ENCODE measurements at places on chromosomes 4 and X.
A peak's percentile ranks its signal among the peaks of the same experiment; 100 is the strongest.

GRCh38 chr4:1246111-1246881 lies 2.6 kb downstream of the CTBP1 start:
- no peak for DNase-seq

DNA sequence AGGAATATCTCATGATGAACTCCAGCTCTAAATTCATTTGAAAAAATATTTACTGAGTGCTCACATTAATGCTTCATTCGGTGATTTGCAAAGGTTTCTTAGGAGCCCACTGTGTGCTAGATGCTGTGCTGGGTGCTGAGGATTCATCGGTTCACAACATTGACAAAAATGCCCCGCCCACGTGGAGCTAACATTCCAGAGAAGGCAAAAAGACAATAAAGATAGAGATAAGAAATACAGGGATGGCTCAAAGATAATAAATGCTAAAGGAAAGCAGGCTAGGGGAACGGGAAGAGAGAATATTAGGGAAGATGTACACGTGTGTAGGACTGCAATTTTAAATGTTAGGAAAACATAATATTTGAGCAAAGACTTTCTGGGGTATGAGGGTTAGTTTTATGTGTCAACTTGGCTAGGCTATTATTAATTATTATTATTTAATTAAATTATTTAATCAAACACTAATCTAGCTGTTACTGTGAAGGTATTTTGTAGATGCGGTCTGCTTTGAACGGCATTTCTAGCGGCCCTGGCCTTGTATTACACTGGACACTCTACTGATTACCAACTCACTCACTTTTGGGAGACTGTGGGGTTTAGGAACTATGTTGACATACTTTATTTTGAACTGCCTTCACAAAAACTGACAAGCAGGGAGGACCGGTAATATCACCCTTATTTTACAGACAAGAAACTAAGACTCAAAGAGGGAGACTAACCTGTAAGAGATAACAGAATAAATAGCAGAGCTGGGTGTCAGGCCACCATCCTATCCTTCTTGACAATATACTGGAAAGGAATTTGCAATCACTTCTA lies 61.9 kb upstream of the IRF2 start:
- DNase-seq: no peak

- no peak for DNase-seq
Measured at GRCh38 chr4:15413010-15413622, 14.7 kb upstream of the C1QTNF7 start.

DNA sequence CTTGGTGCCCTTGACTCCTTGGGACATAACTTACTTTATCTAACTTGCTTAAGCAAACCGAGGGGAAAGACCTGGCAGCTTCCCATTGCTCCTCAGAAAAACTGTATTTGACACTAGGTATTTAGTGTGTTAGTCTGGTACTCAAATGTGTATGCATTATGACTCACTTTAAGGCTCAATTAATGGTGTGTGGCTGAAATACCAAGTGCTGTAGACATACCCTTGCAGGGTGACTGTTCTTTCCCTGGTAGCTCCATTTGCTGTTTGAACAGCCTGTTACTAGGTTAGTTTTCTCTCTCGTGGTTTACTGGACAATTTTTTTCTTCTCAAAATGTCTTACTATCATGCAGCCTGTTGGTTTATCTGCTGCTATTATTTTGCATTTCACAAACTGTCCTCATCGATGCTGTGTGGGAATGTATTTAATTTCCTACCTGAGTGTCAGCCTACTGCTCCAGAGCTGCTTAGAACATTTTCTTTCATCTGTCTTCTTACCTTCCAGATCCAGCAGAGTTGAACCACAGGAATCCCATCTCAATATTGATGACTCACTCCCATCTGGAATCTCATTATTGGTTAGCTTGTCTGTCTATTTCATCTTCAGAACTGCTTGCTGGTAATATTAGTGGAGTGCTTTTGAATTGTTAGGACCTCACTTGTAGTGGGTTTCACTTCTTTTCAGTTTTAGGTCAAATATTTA lies 158.0 kb upstream of the FAT1 start:
- DNase-seq: no peak

- DNase-seq: no peak
Measured at GRCh38 chr4:30868111-30868895, 148.1 kb downstream of the PCDH7 start.

DNA sequence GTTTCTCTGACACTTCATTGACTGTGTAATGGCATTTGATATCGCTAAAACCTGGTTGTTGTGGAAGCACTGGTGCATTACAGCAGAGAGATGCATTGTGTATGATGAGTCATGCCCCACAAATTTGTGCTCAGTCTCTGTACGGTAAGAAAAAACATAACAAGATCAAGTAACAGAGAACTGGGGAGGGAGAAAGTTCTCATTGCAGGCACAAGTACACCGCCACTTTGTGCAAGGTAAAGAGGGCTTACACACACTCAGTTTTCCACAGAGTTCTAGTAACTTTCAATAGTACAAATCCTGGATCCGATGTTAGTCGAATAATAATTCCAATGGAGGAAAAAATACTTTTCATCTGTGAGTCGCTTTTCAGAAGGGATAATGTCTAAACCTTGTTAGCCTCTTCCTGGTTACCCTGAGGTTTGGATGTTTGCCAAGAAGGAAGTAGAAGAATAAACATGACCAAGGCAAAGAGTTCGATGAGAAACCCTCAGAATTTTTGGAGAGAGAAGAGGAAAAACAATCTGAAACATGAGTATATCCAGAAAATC lies 512.5 kb upstream of the SLIT2 start:
- peak; percentile 88 for DNase-seq

DNA sequence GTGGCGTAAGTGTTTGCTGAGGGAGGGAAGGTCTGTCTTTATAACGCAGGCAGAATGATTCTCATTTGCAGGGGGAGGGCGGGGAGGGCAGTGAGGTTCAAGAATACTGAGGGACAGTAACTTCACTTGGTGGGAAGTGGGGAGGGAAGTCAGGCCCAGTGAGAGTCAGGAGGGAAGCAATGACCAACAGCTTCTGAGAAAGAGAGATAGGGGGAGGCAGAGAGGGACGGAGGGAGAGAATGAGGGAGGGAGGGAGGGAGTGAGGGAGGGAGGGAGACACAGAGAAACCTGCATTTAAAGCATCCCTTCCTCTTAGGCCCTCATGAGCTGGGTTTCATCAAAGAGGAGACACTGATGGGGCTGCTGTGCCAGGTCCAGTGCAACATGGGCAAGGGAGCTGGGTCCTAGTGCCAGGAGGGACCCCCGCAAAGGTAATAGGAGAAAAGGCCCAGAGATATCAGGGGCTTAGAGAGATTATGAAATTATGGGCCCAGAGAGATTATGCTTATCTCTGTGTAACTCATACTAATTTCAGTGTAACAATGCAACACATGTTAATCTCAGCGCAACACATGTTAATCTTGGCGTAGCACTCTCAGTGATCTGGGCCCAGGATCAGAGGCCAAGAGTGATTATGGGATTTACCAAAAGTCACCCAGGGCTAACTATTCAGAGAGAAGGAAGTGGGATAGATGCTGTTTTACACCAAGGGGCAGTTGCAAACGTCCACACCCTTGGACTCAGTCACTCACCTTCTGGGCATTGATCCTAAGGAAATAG lies 112.1 kb downstream of the DRD5 start:
- DNase-seq: no peak

DNA sequence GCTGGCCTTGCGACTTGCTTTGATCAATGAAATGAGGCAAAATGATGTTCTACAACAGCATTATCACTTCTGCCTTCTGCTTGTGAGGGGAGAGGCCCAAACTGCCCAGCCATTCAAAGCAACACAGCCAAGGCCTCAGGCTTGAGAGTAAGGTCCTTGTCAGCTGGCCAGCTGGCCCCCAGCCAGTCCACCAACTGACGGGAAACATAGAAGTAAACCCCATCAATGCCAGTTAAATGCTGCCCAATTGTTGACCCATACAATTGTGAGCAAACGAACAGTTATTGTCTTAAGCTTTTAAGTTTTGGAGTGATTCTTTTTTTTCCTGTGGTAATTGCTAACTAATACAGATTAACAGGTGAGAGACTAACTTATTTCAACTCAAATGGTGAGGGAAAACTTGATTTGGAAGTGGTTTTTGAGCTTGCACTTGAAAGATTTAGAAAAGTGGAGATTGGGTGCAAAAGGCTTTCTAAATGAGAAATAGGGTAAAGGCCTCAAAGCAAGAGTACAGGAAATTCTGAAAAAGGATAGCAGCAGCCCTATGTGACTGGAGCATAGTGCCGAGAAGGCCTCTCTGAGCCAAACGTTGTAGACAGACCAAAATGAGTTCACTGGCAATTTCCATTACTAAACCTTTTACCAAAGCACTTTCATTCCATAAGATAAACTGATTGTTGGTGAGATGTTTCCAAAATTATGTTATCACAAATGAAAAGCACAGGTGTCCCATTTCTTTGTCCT lies 66.9 kb downstream of the ARHGEF38 start:
- DNase-seq: no peak

- no peak for DNase-seq
Measured at GRCh38 chrX:18793601-18794089, 86.2 kb downstream of the PPEF1 start.

DNA sequence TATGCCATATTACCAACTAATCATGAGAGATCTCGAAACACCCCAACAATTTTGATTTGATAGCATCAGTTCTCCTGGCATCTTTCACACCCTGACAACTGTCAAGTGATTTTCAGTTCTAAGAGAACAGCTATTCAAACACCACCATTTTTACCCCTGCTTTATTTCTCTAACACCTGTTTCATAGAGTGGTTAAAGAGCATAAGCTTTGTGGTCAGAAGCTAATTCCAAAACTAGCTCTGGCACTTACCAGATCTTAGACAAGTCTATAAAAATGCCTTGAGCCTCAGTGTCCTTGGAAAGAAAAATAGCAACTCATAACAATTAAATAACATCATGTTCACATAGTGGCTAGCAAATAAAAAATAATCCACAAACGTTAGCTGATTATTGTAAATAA lies 17.9 kb downstream of the PPA2 start:
- DNase-seq: no peak

GRCh38 chr4:179728305-179728704 lies 2286.1 kb upstream of the AGA start:
- DNase-seq: no peak

DNA sequence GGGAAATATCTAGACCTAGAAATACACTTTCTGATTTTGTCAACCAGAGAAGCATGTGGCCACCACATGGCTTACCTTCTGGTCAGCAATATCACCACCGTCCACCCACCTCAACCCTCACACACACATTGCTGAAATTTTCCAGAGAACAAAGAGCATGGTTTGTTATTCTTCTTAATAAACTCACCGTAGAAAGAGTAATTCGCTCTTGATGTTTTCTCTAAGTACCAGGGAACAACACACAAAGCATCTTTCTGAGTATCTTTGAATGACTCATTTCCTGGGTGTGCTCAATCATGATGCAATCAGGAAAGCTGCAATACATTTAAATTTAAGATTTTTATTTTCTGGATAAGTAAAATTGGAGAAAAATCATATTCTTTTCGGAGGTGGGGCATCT lies 24.7 kb upstream of the LRAT start:
- peak; percentile 59 for DNase-seq

- no peak for DNase-seq
Measured at GRCh38 chr4:12137575-12137974, 708.9 kb upstream of the HS3ST1 start.

DNA sequence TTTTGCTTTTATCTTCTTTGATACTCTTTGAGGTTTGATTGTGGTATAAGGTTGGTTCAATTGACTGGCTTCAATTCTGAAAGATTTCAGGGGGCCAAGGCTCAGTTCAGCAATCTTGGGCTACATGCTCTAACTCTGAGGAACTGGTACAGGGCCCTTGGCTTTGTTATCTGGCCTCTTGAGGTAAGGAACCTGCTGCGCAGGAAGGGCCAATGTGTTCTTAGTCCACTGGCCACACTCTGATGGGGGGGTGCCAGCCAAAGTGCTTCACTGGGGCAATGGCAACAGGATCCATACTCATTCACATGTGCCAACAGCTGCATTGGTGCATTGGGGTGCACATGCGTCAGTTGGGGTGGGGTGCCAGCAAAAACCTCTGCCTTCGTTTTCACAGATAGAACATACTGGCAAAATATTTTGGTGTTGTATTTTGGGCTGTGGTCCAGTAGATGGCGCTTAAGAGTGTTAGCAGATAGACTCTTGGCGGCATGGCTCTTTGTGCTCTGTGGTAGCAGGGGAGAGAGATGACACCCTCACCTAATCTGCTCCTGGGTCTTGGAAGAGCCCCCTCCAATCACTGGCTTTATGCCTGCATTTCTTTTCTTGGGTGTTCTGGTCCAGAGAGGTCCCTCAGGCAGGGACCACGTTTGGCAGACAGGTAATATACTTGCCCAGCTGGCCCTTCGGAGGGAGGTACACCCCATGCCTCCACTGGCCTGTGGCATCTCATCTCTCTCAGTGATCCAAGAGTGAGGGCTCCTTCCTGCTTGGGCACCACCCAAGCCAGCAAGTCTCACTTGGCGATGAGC lies 42.9 kb downstream of the NDST3 start:
- peak; percentile 10 for DNase-seq

DNA sequence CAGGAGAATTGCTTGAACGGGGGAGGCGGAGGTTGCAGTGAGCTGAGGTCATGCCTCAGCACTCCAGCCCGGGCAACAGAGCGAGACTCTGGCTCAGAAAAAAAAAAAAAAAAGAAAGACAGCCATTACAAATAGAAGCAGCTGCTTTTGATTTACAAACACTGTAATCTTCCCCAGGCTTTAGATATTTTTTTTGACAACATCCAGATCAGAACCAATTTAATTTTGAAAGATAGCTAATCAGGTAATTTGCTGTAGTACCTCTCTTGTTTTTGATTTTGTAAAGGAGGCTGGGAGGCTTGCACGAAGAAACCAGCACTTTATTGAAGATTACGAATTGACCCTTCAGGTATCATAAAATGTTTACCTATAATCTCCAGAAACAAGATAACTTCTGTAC lies 107.0 kb downstream of the LDB2 start:
- DNase-seq: no peak

DNA sequence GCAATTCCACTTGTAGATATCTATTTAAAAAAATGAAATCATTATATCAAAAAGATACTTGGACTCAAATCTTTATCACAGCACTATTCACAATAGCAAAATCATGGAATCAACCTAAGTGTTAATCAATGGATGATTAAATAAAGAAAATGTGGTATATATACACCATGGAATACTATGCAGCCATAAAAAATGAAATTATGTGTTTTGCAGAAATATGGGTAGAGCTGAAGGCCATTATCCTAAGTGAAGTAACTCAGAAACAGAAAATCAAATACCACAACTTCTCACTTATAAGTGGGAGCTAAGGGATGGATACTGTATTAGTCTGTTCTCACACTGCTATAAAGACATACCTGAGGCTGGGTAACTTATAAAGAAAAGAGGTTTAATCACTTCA lies 14.3 kb upstream of the INTU start:
- no peak for DNase-seq

GRCh38 chrX:54397113-54397512 lies 39.3 kb upstream of the WNK3 start:
- no peak for DNase-seq

- no peak for DNase-seq
Measured at GRCh38 chr4:140048419-140048995, 105.5 kb downstream of the MAML3 start.

- DNase-seq: no peak
Measured at GRCh38 chr4:164212714-164213113, 541.2 kb upstream of the SMIM31 start.
